ENCODE measurements at places on chromosomes 16 and 17.
A peak's percentile ranks its signal among the peaks of the same experiment; 100 is the strongest.

GRCh38 chr17:62848334-62848733 lies 40.2 kb upstream of the MARCHF10 start:
- DNase-seq, result no peak

GRCh38 chr17:28807925-28808634 lies 34.5 kb downstream of the FAM222B start:
- DNase-seq, result peak; percentile 44

DNA sequence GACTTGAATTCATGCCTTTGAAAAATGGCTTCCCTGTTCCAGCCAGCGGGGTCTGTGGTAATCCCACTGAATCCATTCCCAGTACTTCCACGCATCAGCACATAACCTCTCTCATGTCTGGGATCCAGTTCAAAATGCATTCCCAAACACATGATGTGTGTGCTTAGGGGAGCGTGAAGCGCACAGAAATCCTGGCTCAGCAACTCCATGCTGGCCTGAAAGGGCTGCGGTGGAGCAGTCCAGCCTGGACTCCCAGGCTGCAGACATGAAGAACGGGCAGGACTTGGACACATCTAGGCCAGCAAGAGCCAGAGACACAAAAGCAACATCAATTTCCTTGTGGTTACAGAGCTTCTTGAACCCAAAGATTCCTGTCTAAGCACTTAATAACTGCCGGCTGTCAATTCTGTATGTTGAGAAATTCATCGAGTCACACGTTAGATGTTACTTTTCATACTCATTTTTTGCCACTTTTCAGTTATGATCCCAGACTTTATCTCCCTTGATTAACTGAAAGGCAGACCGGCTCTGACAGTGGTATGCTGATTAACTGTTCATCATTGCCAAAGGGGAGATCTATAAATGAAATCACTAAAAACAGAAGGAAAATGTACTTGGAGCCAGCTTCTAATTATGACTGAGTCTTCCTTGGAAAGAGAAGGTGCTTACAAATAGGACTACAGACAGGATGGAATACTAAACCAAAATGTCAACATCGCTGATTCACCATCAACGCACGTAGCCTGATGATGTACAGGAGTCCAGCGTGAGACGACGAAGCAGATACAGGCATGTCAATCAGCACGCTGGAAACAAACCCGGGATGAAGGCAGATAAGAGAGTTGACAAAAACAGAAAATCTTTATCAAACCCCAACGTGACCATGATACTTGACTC lies 23.0 kb downstream of the NSMCE1 start:
- DNase-seq, result peak; percentile 83

- peak; percentile 30 for DNase-seq
These were observed 313.1 kb upstream of the TNRC6C start for GRCh38 chr17:77645072-77646045.

All from eye (tissue), 1 donor.